Stimulated activated CD8-positive, alpha-beta memory T cell treated with anti-CD3 and anti-CD28 coated beads, Interleukin-7, amount 100 ng/mL, for 24 hours (primary cell): ENCODE measurements at places on chromosomes 16 and 17.

DNA sequence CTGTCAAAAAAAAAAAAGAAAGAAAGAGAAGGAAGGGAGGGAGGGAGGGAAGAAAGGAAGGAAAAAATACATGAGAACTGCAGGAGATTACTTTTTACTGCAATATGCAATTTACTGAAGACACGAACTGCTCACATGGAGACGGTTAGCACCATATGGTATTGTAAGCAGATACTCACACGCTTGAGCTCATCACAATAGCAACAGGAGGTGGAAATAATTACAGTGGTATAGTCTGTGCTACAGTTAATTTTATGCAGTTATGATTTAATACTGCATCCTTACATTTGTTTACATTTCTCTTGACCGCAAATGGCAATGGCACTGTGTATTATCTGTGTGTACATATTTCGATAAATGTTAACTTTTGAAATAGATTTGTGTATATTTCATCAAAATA lies 21.4 kb upstream of the SLC46A1 start:
- no peak for DNase-seq

DNA sequence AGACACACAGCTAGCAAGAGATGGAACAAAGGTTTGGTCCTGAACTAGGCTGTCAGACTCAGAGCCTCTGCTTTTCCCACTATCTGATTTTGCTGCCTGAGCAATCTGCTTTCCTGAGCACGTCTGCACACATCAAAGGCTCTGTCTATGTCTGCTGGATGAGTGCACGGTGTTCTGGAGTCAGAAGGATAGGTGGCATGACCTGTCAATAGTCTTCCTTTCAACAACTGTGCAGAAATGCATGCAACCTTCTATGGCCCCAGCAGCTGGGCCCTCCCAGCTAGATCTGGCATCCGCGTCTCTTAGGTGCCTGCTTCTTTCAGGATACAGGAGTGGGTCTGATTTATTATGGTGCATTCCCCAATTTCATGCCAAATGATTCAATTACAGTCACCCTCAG lies 138.3 kb downstream of the UTP18 start:
- DNase-seq = no peak

DNA sequence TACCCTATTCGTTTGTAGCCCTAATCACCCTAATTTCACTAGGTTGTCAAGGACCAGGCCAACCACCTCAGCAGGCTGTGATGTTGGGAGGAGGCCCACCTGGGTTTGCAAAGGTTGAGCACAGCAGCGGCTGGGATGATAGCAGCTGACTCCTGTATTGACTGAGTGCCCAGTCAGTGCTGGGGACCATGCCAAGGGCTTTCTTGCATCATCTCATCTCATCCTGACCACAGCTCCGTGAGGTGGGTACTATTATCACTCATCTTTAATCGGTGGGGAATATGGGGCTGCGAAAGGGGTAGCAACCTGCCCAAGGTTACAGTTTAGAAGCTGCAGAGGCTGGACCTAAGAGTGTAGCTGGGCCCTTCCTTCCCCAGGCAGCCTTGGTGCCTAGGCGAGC lies 11.7 kb downstream of the ATPAF2 start:
- no peak for DNase-seq

GRCh38 chr16:74275031-74275636 lies 21.5 kb upstream of the PSMD7 start:
- DNase-seq = no peak

- DNase-seq = no peak
Measured at GRCh38 chr16:24571096-24571495, 31.7 kb downstream of the RBBP6 start.

DNA sequence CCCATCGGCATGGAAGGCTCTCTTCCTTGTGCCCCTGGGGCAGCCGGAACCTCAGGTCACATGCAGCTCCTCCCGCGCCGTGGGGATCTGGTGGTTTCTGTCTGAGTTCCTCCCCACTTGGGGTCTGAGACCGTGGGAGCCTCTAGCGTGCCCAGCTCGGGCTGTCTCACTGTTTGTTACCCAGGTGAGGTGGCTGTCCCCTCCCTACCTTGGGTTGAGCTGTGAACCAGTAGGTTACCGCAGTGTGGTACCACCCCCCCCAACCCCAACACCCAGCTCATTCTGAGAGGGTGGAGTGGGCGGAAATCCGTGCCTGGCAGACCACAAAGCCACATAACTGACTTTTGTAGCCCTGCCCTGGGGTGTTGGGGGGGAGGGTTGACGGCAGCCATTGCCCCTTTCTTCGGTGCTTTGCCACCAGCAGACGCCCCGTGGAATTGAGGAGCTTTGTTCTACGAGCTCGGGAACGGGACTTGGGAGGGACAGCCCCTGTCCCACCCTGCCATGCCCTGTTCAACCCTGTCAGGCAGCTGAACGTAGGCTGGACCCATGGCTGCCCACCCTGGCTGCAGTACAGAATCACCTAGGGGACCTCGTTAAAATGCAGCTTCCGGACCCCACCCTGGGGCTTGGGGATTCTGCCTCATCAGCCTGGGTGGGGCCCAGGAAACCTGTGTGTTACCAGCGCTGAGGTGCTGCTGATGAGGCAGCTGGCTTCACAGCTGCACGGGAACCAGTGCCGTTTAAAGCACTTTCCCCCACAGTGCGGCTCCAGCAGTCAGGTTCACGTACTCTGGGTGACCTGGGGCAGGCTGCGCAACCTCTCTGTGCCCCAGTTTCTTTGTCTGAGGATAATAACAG lies 18.5 kb downstream of the RAP1GAP2 start:
- DNase-seq = peak; percentile 83

DNA sequence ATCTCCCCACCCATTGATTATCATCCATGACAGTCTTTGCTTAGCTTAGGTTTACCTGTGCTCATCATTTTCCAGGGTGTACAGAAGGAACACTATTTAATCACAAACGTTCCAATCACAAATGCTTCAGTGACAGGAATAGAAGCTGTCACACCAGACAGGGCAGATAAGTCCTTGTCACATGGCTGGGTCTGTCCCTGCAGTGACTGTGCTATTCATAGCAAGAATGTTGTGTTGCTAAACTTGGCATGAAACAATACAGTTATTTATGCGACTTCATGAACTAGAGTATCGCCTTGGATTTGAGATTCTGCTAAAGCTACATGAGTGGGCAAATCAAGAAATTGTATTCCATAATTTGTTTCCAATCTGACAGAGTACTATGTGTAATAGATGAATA lies 108.4 kb downstream of the CDH13 start:
- DNase-seq = no peak

GRCh38 chr17:41967921-41968578 lies 1.5 kb downstream of the CNP start:
- no peak for DNase-seq

DNA sequence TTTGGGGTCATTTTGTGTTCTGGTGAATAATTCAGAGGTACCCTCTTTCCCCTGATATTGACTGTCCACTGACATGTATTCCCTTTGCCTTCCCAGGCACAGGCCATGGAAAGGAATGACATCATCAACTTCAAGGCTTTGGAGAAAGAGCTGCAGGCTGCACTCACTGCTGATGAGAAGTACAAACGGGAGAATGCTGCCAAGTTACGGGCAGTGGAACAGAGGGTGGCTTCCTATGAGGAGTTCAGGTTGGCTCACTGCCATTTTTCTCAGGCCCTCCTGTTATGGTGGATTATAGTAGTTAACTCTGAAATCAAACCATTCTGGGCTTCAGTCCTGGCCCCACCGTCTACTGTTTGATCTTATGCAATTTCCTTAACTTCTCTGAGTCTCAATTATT lies 1.6 kb upstream of the EFTUD2 start:
- DNase-seq = no peak

- DNase-seq = no peak
Measured at GRCh38 chr16:10635365-10636021, 55.1 kb upstream of the EMP2 start.

- no peak for DNase-seq
Measured at GRCh38 chr17:28369684-28370034, 448 bp downstream of the VTN start.
